Pulmonary artery endothelial cell (primary cell): ENCODE measurements at places on chromosomes 16 and 17.

DNA sequence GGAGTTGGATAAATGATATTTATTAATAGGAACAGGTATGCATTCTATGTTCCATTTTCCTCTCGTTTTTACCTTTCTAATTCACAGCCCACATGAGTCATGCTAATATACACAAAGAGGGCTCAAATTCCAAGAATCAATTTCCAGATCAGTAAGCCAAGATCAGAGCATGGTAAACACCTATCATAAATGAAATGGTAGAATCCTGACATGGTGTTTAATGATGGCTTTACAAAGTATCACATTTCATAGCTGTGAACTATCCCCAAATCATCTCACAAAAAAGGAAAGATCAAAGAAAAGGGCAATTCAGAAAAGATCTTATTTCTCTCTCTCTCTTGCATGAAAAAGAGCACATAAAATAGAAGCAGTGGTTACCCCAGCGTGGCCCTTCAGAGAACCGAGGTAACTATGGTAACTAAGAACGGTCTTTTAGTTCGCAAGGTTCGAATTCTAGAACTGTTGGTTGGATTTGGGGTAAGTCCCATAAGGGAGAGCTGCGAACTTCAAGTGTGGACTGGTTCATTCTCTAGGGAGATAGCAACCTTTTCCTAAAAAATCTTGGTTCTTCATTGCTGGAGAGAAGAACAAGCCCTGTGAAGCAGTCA lies 73.0 kb downstream of the MARCHF10 start:
- no peak for DNase-seq

- DNase-seq = no peak
Observed at GRCh38 chr16:88013766-88014251, 62.6 kb downstream of the BANP start.

DNA sequence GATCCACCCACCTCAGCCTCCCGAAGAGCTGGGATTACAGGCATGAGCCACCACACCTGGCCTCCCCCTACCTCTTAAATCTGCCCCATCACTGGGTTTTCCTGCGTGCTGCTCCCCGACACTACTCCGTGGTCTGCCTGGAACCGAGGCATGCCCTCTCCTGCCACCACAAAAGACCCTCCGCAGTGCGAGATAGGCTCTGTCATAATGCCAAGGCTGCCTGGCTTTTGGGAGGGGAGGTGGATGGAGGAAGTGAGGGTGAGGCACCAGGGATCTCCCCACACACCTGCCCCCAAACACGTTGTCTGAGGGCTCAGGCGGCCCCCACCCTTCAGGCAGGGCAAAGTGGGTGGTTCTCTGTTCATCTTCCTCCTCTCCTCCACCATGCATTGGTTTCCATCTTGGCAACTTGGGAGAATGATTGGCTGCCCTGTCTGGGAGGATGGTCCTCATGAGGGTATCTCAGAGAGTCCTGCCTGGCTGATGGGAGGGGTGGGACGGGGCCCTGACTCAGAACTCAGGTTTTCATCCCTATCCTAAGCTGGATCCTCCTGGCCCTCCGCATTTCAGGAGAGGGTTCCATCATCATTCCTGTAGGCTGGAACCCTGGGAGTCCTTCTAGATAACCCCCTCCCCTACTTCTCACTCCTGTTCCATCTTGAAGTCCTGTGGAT lies 23.2 kb downstream of the IGFBP4 start:
- no peak for DNase-seq

DNA sequence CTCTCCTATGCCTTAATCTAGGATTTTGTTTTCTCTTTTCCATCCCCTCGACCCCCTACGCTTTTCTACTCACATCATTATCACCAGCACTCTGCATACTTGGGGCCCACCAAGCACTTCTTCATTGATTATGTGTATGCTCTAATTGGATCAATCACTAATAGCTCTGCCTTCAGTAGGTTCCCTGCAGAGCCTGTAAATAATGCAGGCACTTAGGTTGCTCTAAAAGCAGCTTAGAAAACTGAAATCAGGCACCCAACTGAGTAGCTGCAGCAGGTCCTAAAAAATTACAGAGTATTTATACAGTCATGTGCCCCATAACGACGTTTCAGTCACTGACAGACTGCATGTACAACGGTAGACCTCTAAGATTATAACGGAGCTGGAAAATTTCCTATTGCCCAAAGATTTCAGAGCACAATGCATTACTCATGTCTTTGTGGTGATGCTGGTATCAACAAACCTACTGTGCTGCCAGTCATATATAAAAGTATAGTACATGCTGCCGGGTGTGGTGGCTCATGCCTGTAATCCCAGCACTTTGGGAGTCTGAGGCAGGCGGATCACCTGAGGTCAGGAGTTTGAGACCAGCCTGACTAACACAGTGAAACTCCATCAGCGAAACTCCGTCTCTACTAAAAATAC lies 280.4 kb downstream of the HS3ST3B1 start:
- DNase-seq = no peak

DNA sequence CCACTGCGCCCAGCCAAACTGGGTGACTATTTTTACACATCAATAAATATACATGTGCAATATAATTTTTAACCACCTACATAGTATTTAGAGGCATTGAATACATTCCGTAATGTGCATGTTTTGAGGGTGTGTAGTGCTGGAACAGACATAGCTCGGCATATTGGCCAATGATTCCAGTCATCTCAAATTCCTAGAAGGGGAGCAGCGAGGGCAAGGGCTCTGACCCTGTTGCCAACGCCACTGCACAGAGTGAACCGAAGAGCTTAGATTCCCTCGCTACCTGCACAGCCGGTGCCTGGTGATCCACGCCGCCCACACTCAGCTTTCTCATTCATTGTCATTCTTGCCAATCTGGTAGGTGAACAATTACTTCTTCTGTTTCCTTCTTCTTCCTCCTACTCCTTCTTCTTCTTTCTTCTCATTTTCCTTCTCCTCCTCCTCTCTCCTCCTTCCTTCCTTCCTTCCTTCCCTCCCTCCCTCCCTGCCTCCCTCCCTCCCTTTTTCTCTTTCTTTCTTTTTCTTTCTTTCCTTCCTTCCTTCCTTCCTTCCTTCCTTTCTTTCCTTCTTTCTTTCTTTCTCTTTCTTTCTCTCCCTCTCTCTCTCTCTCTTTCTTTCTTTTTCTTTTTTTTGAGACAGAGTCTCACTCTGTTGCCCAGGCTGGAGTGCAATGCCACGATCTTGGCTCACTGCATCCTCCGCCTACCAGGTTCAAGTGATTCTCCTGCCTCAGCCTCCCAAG lies 26.3 kb upstream of the ATP2A3 start:
- DNase-seq = no peak

GRCh38 chr16:2084895-2085625 lies 37.3 kb downstream of the TSC2 start:
- DNase-seq = no peak

- no peak for DNase-seq
Observed at GRCh38 chr17:53061446-53061845, 761.3 kb upstream of the KIF2B start.

GRCh38 chr16:57617604-57618111 lies 10.8 kb upstream of the ADGRG1 start:
- no peak for DNase-seq

GRCh38 chr16:52548261-52549010 lies 1.5 kb upstream of the TOX3 start:
- DNase-seq = no peak

DNA sequence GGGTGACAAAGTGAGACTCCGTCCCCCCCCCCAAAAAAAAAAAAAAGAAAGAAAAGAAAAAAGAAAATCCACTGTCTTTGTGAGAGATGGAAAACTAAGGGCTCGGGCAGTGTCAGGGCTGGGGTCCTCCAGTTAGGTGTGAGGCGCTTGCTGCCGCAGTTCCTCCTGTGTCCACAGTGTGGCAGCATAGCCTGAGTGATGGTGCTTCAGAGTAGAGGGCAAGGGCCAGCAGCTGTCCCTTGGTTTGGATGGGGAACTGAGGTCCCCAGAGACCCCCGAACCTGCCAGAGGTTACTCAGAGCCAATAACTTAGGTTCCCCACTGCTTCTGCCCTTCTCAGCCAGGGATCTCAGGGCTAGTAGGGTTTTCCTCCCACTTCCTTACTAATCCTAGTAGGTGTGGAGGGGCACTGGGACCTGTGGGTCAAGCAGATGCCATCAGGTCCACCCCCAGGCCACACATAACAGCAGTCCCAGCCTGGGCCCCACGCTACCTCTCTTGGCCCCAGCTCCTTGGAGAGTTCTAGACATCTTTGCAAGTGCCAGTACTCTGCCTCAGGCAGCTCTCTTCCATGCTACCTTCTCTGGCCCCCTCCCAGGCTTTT lies 7.9 kb upstream of the LLGL1 start:
- no peak for DNase-seq

DNA sequence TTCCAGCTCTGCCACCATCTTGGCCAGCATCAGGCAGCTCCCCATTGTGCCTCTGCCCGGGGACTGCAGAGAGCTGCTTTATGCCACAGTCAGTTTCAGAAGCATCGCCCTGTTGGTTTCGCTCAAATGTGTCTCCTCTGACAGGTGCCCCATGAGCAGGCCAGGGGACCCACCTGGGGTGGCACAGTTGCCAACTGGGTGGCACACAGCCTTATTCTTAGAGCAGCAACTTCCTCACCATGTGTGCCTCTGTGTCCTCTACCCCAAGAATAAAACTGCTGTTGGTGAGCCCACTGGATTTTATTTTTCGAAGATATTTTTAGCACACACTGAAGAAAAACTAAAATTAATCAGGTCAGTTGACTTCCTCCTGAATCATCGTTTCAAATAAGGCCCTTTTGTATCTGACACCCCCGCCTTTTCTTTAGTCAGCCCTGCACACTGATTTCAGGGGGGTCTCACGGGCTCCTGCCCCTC lies 44.9 kb upstream of the CACNG5 start:
- DNase-seq = no peak

DNA sequence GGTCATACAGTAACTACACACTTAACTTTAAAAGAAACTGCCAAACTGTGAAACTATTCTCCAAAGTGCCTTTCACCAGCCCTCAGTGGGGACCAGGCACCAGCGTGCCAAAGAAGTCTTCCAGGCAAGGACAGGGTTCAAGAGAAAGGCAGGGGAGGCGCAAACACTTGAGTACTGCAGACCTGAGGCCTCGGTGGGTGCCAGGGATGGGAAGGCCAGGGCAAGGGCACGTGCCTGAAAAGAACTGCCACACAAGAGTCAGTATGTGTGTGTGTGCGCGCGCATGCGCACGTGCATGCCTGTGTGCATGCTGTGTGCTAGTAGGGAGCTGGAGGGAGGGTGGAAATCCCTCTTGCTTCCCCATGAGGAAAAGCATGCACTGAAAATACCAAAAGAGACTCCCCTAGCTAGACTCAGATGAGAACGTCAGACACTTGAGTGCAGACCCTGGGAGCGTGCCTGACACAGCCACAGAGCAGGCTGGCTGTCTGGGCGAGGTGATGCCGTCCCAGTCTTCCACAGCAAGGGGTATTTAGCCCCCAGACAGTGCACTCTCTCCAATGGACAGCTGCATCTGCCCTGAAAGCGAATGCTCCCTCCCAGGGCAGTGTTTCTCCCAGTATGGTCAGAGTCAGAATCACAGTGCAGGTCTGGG lies 40.1 kb upstream of the GSG1L start:
- DNase-seq = no peak

DNA sequence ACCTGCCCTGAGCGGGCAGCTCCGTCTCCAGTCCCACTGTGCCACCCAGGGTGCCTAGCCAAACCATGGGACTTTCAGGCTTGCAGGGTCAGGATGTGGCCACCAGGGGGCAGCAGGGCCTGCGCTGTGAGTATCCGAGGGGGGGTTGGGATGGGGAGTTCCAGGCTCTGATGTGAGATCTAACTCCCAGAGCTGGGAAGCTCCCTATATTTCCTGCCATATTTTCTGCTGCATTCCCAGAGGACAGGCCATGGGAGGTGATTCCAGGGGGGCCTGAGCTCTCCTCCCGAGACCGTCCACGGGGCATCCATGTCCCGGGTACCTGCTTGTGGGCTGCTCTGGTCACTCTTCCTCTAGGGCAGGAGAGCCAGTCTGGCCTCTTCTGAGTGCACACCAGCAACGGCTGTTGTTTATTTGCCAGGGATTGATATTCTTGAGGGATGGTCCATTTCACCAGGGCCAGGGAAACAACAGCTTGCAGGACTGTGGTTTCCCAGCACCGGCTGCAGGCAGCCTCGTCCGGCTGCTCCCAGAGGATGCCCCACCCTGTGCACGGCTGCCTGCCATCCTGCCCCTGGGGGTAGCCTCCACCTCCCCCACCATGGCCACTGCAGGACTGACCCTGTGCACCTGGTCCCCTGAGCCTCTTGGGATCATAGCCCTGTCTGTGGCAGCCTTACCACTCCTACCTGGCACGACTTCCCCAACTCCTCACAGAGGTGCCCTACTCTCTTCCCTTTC lies 1.2 kb downstream of the GPR142 start:
- no peak for DNase-seq

DNA sequence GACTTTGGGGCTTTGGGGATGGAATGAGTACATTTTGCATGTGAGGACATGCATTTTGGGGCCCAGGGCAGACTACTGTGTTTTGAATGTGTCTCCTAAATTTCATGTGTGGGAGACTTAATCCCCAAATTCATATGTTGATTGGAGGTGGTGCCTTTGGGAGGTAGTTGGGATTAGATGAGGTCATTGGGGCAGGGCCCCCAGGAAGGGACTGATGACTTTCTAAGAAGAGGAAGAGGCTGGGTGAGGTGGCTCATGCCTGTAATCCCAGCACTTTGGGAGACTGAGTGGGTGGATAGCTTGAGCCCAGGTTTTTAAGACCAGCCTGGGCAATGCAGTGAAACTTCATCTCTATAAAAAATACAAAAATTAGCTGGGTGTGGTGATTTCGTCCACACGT lies 42.8 kb upstream of the RAI1 start:
- no peak for DNase-seq

- DNase-seq = no peak
Observed at GRCh38 chr16:2350500-2350899, 10.0 kb upstream of the ABCA3 start.

- peak; percentile 70 for DNase-seq
Observed at GRCh38 chr16:77594057-77594456, 128.3 kb upstream of the NUDT7 start.

- DNase-seq = no peak
Observed at GRCh38 chr17:17295141-17295540, 8.0 kb upstream of the NT5M start.

- DNase-seq = no peak
Observed at GRCh38 chr17:68587026-68587425, 14.1 kb downstream of the FAM20A start.

DNA sequence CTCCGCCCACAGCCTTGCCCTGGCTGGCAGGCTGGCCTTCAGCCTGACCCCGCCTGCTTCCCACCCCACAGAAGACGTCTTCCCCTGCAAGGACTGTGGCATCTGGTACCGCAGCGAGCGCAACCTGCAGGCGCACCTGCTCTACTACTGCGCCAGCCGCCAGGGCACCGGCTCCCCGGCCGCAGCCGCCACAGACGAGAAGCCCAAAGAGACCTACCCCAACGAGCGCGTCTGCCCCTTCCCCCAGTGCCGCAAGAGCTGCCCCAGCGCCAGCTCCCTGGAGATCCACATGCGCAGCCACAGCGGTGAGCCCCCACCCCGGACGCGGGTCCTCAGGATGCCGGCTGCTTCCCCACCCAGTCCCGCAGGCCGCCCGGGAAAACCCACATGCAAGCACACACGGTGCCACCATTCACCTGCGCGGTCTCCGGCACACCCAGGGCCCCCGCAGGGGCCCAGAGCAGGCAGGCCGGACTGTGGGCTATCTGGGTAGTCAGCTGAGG lies 38.2 kb upstream of the ZC3H18 start:
- no peak for DNase-seq

GRCh38 chr17:63911657-63912100 lies 621 bp upstream of the CSHL1 start:
- DNase-seq = no peak

- DNase-seq = no peak
Observed at GRCh38 chr17:8326511-8327302, 12.9 kb upstream of the ODF4 start.
